Vagina (tissue), 2 donors: ENCODE measurements at places on chromosomes 7 and 10. TPM values are rescaled to one million over a fixed set of nuclear protein-coding genes. Genes with fewer than 3 reads are reported as not detected.

Gene SLC16A9
- total RNA-seq: 3.7 TPM

Gene PIP
- 2.5 TPM for total RNA-seq

Gene GNG11
- total RNA-seq: 15.0 TPM

Gene CALHM1
- total RNA-seq: not detected

Gene OR2A1
- 0.25 TPM for total RNA-seq

Gene PPP1R17
- not detected for total RNA-seq

Gene SLC16A12
- 3.7 TPM for total RNA-seq

Gene MRPS16
- total RNA-seq: 31.9 TPM

Gene PTPN20
- 1.5 TPM for total RNA-seq

Gene GRM3
- total RNA-seq: not detected

Gene ELOVL3
- total RNA-seq: not detected

Gene EBLN1
- total RNA-seq: not detected

Gene TRIM74
- not detected for total RNA-seq

Gene SPDYE8
- not detected for total RNA-seq

Gene WEE2
- not detected for total RNA-seq

GRCh38 chr10:60718886-60719285, 59.4 kb upstream of the CDK1 start:
- no peak overlapping the region for H3K4me3 ChIP-seq
- no peaks in the 10 kb centered on the region for H3K36me3 ChIP-seq
- no peaks in the 10 kb centered on the region for H3K4me1 ChIP-seq
- no peaks in the 10 kb centered on the region for H3K27me3 ChIP-seq
- DNase-seq: no peak

GRCh38 chr7:47100817-47101435, 481.0 kb downstream of the TNS3 start:
- no peaks in the 10 kb centered on the region for H3K36me3 ChIP-seq
- no peak overlapping the region for H3K4me3 ChIP-seq
- H3K27ac ChIP-seq: no peak overlapping the region

GRCh38 chr10:62433181-62433692, 59.1 kb downstream of the ZNF365 start:
- peak; percentile 90 for DNase-seq
- peak overlapping the region; percentile 72 for H3K27ac ChIP-seq
- H3K4me1 ChIP-seq: peaks cover 19% of the 10 kb centered on the region

DNA sequence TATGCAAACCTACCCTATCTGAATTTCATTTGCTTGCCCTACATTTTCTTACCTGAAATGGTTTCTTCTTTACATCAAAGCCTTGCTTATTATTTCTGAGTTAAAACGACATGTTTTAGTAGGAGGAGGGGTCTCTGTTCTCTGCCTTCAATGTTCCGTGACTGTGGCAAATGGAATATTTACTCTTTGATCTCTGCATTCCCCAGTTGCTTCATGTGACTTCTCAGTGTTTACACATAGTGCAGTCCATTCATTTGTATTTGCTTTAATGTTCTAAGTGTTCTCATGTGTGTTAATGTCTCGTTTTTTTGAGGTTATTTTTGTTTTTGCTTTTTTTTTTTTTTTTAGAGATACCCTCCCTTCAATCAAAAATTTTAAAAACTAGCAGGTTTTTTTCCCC, 75.8 kb downstream of the GNAI1 start:
- H3K4me3 ChIP-seq: no peak overlapping the region
- no peak overlapping the region for H3K27ac ChIP-seq
- no peaks in the 10 kb centered on the region for H3K4me1 ChIP-seq
- DNase-seq: no peak
- no peaks in the 10 kb centered on the region for H3K36me3 ChIP-seq

- H3K27ac ChIP-seq: no peak overlapping the region
- DNase-seq: no peak
- H3K36me3 ChIP-seq: no peaks in the 10 kb centered on the region
- no peak overlapping the region for H3K4me3 ChIP-seq
- H3K4me1 ChIP-seq: peaks cover 8% of the 10 kb centered on the region
Observed at GRCh38 chr7:69189406-69189805, 408.9 kb upstream of the AUTS2 start.

GRCh38 chr7:139294241-139294640, 46.9 kb upstream of the FMC1 start:
- H3K27ac ChIP-seq: no peak overlapping the region
- H3K36me3 ChIP-seq: peaks cover 24% of the 10 kb centered on the region
- no peaks in the 10 kb centered on the region for H3K27me3 ChIP-seq
- DNase-seq: no peak

- H3K27ac ChIP-seq: peak overlapping the region; percentile 84
- H3K36me3 ChIP-seq: no peaks in the 10 kb centered on the region
- no peaks in the 10 kb centered on the region for H3K27me3 ChIP-seq
Observed at GRCh38 chr10:77886795-77887355, 39.7 kb downstream of the DLG5 start.

DNA sequence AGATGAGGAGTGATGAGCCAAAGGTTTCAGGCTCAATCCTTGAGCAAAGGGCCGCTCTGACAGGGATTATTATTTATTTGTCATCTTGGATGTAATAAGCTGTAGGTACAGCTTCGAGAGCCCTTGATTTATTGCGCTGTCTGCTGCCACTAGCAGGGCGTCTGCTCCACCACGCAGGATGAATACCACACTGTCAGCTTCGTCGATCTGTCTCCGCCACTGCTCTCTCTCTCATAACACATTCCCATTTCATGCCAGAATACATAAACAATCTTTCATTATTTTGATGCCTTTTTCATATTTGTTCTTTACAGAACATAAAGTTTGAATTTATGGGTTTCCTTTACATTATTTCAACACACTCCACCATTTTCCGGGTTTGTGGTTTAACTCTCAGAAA, 276.6 kb downstream of the LRMDA start:
- H3K36me3 ChIP-seq: no peaks in the 10 kb centered on the region
- DNase-seq: no peak
- H3K27ac ChIP-seq: no peak overlapping the region
- no peaks in the 10 kb centered on the region for H3K27me3 ChIP-seq

- H3K27me3 ChIP-seq: no peaks in the 10 kb centered on the region
- H3K4me1 ChIP-seq: no peaks in the 10 kb centered on the region
- no peak for DNase-seq
- no peak overlapping the region for H3K27ac ChIP-seq
- no peak overlapping the region for H3K4me3 ChIP-seq
Observed at GRCh38 chr10:106826716-106827115, 337.8 kb downstream of the SORCS1 start.

- DNase-seq: no peak
- H3K27me3 ChIP-seq: no peaks in the 10 kb centered on the region
- H3K27ac ChIP-seq: no peak overlapping the region
- H3K36me3 ChIP-seq: no peaks in the 10 kb centered on the region
Observed at GRCh38 chr10:52637592-52637991, 135.0 kb downstream of the MBL2 start.

DNA sequence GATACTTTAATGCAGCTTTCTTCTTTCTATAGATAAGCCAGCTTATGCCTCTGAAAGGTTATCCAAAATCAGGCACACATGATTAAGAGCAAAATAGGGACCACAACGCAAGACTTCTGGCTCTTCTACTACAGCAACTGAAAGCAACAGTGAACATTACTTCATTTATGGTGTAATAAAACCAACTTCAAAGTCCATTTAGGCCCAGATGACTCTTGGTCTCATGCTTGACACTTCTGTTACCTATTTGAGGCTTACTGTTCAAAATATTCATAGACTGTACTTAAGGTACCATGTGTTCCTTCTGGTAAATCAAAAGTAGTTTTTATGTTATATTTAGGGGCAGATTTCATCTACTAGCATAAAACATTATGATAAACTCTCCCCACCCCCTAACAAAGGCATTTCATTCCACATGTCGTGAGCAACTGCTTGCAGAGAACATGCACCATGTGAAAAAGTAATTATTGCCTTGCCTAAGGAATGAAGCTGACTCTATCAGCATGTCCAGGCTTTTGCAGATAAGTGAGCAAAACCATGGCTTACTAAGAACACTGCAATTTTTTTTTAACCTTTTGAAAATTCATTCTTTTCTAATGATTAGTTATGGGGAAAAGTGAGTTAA, 154.9 kb upstream of the ITGB1 start:
- H3K27ac ChIP-seq: no peak overlapping the region
- peaks cover 5% of the 10 kb centered on the region for H3K4me1 ChIP-seq
- no peak for DNase-seq
- no peak overlapping the region for H3K4me3 ChIP-seq
- no peaks in the 10 kb centered on the region for H3K36me3 ChIP-seq

DNA sequence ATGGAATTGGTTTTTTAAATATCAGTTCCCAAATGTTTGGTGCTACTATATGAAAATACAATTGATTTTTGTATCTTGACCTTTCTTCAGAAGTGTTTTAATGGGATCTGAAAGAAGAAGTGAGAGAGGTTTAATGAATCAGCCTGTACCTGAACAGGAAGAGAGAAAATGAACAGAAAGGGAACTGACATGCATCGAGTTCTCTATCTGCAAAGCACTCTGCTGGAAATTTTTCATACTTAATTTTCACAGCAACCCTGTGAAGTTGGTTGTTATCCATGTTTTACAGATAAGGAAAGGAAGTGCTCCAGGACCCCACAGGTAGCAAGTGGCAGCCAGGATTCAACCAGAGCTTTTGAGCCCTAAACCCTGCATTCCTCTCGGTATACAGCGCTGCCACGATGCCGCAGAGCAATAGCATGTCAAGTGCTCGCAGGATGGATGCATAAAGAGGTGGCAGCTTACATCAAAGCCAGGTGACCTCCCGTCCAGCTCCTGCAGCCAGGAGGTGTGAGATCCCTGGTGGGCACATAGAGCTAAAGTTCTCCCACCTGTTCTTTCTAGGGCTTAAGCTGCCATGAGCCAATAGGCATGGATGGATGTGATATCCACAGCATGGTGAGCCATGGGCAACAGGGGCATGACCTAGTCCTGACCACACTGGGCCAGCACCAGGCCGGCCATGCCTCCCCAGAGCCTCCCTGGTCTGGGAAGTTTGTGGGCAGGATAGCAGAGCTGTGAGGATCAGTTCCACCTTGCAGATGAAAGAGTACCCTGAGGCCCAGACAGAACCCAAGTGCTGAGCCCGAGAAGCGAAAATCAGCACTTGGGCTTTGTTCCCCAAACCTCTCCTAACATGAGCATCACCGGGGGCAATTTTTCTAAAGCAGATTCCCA, 57.2 kb downstream of the CALML3 start:
- DNase-seq: no peak
- no peaks in the 10 kb centered on the region for H3K27me3 ChIP-seq
- peaks cover 33% of the 10 kb centered on the region for H3K4me1 ChIP-seq
- no peaks in the 10 kb centered on the region for H3K36me3 ChIP-seq
- H3K4me3 ChIP-seq: no peak overlapping the region
- H3K27ac ChIP-seq: no peak overlapping the region

DNA sequence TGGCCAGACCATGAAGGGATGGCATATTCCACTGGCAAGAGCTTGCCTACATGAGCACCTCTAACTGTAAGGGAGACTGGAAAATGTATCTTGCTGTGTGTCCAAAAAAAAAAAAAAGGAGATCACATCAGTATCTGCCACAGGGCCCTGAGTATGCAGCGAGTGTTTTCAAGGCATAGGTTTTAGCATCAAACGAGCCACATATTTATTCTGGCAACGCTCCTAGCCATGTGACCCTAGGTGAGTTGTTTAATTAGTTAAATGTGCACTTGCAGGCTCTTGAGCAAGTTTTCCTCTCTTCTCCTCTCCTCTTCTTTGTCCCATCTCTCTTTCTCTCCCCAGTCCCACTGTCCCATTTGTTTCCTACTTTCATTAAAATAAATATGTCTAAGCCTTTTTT, 428.7 kb upstream of the AKR1E2 start:
- DNase-seq: no peak
- no peaks in the 10 kb centered on the region for H3K36me3 ChIP-seq
- no peaks in the 10 kb centered on the region for H3K4me1 ChIP-seq
- no peak overlapping the region for H3K4me3 ChIP-seq

GRCh38 chr10:92420546-92421275, 129.7 kb downstream of the MARCHF5 start:
- H3K36me3 ChIP-seq: no peaks in the 10 kb centered on the region
- H3K4me1 ChIP-seq: peaks cover 9% of the 10 kb centered on the region
- DNase-seq: no peak
- no peak overlapping the region for H3K27ac ChIP-seq

DNA sequence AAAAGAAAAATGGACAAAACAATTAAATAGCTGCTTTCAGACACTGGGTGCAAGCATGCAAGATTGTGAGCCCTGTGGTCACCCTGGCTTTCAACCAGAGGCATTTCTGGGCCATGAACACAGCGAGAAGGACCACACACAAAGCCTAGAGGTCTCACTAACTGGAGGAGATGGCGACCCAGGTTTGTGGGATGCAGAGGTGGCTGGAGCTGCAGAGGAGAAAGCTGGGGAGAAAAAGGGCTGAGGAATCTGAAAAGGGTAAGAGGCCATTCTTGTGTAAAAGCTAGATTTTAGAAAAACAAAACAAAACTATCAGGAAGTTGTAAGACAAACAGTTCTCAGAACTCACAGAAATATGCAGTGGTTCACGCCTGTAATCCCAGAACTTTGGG, 30.1 kb upstream of the PTPRN2 start:
- H3K27ac ChIP-seq: no peak overlapping the region
- H3K4me3 ChIP-seq: no peak overlapping the region
- no peaks in the 10 kb centered on the region for H3K27me3 ChIP-seq
- no peaks in the 10 kb centered on the region for H3K4me1 ChIP-seq
- H3K36me3 ChIP-seq: no peaks in the 10 kb centered on the region
- no peak for DNase-seq

GRCh38 chr7:101390901-101391301, 28.2 kb downstream of the COL26A1 start:
- H3K4me1 ChIP-seq: no peaks in the 10 kb centered on the region
- no peak overlapping the region for H3K4me3 ChIP-seq
- H3K36me3 ChIP-seq: no peaks in the 10 kb centered on the region
- DNase-seq: no peak
- H3K27ac ChIP-seq: no peak overlapping the region

DNA sequence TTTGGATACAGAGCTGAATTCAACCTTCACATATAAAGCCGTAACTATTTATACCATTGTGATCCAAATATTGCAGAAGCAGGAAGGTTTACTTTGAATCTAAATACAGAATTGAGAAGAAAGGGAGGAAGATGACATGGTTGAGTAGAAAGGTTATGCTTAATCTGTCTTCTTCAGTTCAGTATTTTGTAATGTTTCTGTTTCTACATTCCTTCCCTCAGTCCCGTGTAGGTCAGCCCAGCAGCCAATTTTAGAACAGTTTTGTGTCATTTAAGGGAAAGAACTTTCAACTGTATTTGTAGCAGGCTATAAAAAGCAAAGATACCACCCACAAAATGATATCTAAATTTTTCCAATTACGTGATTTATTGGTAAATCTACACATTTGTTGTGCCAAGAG, 97.4 kb downstream of the CPED1 start:
- no peaks in the 10 kb centered on the region for H3K27me3 ChIP-seq
- no peak for DNase-seq
- no peak overlapping the region for H3K4me3 ChIP-seq
- peaks cover 12% of the 10 kb centered on the region for H3K4me1 ChIP-seq
- peak overlapping the region; percentile 52 for H3K27ac ChIP-seq
- H3K36me3 ChIP-seq: no peaks in the 10 kb centered on the region

DNA sequence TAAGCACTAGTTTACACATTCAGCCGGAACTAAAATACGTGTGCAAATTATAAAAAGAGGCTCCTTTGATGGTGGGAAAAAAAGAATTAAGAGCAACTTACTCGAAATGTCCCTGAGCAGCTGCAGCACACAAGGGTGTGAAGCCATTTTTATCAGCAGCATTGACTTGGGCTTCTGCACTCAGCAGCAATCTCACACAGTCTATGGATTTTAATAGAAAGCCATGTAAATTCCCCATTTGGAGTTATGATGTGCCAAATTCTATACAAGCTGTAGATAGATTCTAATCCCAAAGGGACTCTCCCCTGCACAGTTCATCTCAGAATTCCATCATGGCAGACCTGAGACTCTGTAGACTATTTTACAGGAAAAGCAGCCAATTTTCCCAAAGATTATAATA, 90.5 kb downstream of the CTTNBP2 start:
- H3K4me1 ChIP-seq: no peaks in the 10 kb centered on the region
- no peak overlapping the region for H3K27ac ChIP-seq
- no peaks in the 10 kb centered on the region for H3K36me3 ChIP-seq
- H3K4me3 ChIP-seq: no peak overlapping the region
